Cardiac muscle cell (in vitro differentiated cells and primary cell): ENCODE measurements at places on chromosomes 4 and X. TPM values are rescaled to one million over a fixed set of nuclear protein-coding genes. Genes with fewer than 3 reads are reported as not detected.

GAGE12H gene
- total RNA-seq = not detected in 2 replicates

DNA sequence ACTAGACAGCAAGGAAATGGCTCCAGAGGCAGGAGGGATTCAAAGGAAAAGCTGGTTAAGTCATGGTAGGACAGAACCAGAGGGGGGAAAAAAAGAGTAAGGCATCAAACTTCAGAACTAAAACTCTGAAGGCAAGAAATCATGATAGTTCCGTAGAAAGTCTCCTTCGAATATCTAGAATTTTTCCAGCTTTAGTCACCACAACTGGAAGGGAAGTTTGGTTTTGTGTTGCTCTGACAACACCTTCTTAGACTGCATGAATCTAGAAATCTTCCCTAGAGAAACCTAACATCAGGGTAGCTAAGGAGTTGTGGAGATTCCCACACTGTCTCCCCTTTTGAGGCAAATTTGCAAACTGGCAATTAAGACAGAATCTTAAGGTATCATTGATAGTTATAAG is 33.7 kb downstream of the AMMECR1 start:
- no peak overlapping the region for H3K27ac ChIP-seq
- H3K4me3 ChIP-seq = no peak overlapping the region
- no peaks in the 10 kb centered on the region for H3K36me3 ChIP-seq
- no peaks in the 10 kb centered on the region for H3K27me3 ChIP-seq

DNA sequence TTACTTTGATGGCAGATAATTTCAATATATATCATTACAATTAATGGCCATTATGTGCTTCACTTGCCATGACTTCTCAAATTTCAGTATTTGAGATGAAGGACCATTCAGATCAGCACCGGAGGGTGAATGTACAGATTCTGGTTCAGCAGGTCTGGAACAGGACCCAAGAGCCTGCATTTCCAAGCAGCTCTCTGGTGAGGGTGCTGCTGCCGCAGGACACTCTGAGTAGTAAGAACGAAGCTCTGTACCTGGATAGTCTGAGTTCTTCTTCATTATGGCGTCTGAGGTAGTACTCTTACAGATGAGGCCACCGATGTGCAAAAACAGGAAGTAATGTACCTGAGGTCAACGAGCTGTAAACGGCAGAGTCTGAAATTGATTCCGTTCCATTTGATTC is 228.2 kb downstream of the FBXW7 start:
- H3K27me3 ChIP-seq = peaks cover 3% of the 10 kb centered on the region
- no peaks in the 10 kb centered on the region for H3K36me3 ChIP-seq
- DNase-seq = no peak

JAKMIP1 gene
- 0.14 and 1.2 TPM in 2 replicates for total RNA-seq

- H3K36me3 ChIP-seq = no peaks in the 10 kb centered on the region
- peaks cover 54% of the 10 kb centered on the region for H3K4me1 ChIP-seq
- no peak for DNase-seq
- peak overlapping the region; percentile 58 for H3K27ac ChIP-seq
- no peaks in the 10 kb centered on the region for H3K27me3 ChIP-seq
Observed at GRCh38 chr4:38672074-38672396, 8.0 kb downstream of the KLF3 start.

GRCh38 chr4:76494871-76495590 is 60.0 kb downstream of the SHROOM3 start:
- H3K4me1 ChIP-seq = no peaks in the 10 kb centered on the region
- no peak overlapping the region for H3K27ac ChIP-seq
- no peaks in the 10 kb centered on the region for H3K27me3 ChIP-seq
- no peak overlapping the region for H3K4me3 ChIP-seq
